ENCODE measurements at places on chromosomes 1 and 21. TPM values are rescaled to one million over a fixed set of nuclear protein-coding genes. Genes with fewer than 3 reads are reported as not detected.

The ST6GALNAC3 gene
- 49.0 TPM for total RNA-seq

The SYCP1 gene
- total RNA-seq = not detected

The SV2A gene
- 6.2 TPM for total RNA-seq

The LMOD1 gene
- 12.6 TPM for total RNA-seq

The ADORA1 gene
- total RNA-seq = 4.9 TPM

The PBXIP1 gene
- total RNA-seq = 122 TPM

The TMPRSS15 gene
- 0.06 TPM for total RNA-seq

The LHX8 gene
- not detected for total RNA-seq

The GNG4 gene
- total RNA-seq = 2.6 TPM

The TMEM35B gene
- total RNA-seq = 29.0 TPM

The FCRL3 gene
- 0.06 TPM for total RNA-seq
